ENCODE measurements at places on chromosomes 11 and 22.

DNA sequence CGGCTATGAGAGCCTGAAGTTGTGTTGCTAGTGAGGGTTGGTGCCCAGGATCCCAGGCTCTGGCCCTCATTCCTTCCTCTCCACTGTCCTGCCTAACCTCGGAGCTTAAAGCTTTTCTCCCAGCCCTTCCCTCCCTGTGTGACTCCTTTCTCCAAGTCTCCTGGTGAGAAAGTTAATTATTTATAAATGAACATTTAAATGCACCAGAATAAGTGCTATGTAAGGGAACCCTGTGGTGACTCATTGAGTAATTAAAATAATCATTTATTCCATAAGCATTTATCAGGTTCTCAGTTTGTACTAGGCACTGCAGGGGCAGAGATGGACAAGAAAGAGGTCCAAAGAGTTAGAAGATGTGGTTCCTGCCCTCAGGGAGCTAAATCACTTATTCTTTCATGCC lies 89.1 kb upstream of the ISX start:
- no peak for DNase-seq

- DNase-seq, result no peak
Measured at GRCh38 chr11:3163241-3163981, 1.7 kb downstream of the OSBPL5 start.

DNA sequence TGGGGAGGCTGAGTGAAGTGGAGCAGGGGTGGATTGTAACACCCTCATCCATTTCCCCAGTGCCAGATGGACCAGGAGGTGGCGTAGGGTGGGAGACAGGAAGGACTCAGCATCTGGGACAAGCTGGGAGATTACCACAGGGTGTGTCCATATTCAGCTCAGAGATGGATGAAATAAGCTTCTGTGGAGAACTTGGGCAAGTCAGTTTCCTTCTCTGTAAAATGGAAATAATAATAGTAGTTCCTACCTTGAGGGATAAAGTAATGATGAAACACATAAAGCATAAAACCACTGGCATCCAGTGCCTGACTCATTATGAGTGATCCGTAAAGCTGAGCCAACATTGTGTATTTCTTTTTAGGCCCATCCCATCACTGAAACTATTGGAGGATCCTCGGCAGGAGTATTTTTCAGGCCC lies 607 bp upstream of the ROBO4 start:
- no peak for DNase-seq

GRCh38 chr11:44638032-44638431 lies 72.6 kb downstream of the CD82 start:
- no peak for DNase-seq

DNA sequence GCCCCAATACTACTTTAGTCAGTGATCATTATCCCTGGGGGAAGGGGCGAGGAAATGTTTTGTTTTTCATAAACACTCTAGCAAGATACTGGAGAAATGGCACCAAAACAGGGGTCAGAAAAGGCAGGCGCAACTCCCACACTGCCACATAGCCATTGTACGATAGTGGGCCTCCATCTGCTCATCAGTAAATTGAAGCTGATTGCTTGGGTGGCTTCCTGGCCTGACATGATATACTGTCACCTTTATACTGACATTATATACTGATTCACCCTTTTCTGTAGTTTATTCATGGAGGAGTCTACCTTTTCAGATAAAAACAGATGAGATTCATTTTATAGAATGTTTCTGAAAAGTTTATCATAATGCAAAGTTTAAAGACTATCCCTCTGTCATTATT lies 51.6 kb upstream of the CCDC34 start:
- DNase-seq, result no peak

GRCh38 chr11:47187723-47188122 lies 1.5 kb upstream of the PACSIN3 start:
- no peak for DNase-seq

DNA sequence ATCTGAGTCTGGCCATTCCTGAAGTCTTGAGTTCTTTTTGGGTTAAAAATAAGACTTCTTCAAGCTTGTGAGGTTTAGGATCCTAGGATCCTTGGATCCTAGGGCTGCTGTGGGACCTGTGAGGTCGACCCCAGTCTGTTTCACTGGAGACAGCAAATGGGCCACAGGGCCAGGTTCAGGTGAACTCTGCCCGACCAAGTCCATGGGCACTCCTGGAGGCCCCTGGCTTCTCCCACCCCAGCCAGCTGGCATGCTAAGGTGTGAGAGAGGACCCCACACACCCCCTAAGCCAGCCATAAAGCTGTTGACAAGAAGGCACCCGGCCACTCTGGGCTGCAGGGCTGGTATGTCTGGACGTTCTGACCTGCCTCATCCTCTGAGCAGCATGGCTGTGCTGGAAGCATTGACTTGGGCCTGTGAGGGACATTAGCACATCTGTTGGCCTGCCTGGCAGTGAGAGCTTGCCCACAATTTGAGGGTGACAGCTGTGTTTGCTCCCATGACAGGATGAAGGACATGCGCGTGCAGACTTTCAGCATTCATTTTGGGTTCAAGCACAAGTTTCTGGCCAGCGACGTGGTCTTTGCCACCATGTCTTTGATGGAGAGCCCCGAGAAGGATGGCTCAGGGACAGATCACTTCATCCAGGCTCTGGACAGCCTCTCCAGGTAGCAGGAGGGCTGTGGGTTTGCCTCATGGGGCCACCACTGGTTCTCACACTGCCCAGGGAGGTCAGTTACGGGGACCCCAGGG lies 16.0 kb downstream of the CLDN5 start:
- no peak for DNase-seq

GRCh38 chr11:9633679-9634078 lies 30.2 kb upstream of the SWAP70 start:
- no peak for DNase-seq

DNA sequence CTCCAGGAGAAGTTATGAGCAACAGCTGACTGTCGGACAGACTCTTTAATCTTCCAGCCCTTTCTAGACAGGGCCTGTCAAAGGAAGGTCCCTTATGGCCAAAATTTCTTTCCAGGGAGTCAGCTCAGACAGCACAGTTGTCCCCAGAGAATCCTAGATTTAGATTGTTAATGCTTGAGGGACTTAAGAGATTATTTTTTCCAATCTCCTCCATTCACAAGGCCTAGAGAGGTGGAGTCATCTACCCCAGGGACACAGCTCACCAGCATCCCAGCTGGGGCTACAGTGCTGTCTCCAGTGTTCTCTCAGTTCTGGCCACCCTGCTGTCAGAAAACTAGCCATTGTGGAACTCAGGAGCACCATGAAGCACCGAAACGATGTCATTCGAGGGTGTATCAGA lies 7.8 kb downstream of the DSCAML1 start:
- DNase-seq, result no peak

GRCh38 chr11:120331301-120331996 lies 4.8 kb upstream of the ARHGEF12 start:
- DNase-seq, result no peak

DNA sequence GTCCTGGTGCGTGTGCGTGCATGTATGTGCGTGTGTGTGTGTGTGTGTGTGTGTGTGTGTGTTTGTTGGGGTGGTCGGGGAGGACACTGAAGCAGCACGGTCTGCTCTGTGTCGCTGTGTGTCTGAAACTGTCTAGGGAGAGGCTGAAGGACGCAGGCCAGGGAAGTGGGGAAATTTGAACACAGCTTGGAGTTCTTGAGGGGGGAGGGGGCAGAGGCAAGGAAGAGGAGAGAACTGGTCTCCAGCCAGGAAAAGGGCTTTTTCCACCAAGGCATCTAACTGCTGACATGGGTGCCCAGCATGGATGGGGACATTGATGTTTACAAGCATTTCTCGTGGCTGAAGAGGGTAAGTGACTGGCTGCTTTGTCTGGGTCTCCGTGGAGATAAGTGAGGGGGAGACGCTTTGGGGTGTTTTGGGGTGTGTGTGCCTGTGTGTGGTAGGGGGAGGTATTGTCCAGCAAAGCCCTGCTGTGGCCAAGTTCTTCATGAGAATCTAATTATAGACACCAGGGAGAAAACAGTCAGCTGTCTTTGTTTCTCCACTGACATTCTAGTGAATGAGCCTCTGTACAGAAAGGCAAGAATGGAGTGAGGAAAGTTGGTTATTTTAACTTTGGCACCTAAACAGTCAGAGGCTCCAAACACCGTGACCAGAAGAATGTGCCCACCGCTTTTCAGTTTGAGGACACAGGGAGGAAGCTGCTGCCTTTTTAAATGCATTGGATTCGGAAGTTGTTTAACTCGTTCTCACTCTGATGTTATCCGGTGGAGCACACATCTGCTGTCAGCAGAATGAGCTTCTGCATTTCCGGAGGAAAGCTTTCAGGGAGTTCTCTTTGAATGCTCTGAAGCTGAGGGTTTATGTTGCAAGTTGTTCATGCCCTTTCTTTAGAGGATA lies 63.7 kb downstream of the PPFIBP2 start:
- no peak for DNase-seq

DNA sequence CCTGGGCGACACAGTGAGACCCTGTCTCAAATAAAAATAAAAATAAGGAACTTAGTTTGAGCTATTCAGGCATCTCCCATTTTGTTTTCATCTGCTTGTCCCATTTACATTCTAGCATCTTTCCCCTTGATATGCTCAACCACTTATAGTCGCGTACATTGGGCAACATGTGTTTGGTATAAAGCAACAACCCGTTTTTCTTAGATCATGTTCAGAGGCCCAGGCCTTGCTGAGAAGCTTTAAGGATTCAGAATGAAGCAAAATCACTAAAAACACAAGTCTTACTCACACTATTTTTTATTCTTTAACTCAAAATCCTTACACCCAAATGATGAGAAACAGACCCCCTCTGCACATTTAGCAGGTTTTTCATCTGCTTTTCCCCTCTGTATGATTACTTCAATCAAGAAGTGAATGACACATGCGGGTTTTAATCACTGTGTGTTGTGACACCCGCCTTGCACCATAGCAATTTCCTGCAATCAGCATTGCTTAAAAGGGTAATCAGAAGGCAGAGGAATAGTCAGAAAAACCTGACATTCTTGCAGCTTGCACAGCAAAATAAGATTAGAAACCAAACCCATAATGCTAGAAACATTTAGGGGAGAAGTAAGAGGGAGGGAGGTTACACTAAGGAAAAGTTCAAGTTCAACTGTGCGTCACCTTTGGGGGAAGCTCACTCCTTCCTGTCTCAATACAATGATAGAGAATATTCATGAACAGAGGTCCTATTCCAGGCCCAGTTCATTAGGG lies 25.9 kb downstream of the ALG9 start:
- no peak for DNase-seq

DNA sequence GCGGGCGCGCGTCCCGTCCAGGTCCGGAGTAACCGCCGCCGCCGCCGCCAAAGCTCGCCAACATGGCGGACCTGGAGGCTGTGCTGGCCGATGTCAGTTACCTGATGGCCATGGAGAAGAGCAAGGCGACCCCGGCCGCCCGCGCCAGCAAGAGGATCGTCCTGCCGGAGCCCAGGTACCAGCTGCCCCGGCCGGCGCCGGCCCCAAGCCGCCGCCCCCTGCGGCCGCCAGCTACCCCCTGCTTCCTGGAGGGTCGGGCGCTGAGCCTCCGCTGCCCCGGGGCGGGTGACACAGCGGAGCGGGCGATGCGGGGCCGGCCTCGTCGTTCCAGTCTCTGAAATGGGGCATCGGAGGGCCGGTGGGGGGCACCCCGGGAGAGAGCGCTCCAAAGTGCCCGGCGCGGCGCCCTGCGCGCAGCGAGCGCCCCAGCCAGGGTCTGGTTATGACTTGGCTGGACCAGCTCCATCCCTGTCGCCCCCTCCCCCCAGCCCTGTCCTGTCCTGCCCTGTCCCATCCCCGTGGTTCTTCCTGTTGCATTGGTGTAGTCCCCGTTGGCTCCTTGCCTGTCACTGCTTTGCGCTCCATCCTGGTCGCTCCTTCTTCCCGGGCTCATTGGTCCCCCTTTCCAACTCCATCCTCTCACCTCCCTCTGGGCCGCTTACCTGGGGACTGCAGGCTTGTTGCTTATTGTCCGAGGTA lies 653 bp downstream of the GRK3 start:
- peak; percentile 52 for DNase-seq

- no peak for DNase-seq
Measured at GRCh38 chr11:8531312-8531711, 62.7 kb downstream of the STK33 start.

- DNase-seq, result no peak
Measured at GRCh38 chr22:31271485-31271884, 20.8 kb downstream of the PIK3IP1 start.
